ENCODE measurements at places on chromosomes 2 and 18. TPM values are rescaled to one million over a fixed set of nuclear protein-coding genes. Genes with fewer than 3 reads are reported as not detected.

FEV gene
- 0.07 TPM for total RNA-seq

ASAP2 gene
- 34.5 TPM for total RNA-seq

LRRC30 gene
- not detected for total RNA-seq

EFEMP1 gene
- 59.6 TPM for total RNA-seq

CTAGE1 gene
- total RNA-seq, result not detected

ADAM17 gene
- total RNA-seq, result 34.3 TPM

PIK3C3 gene
- 25.9 TPM for total RNA-seq

FBXO11 gene
- 39.6 TPM for total RNA-seq

AKAIN1 gene
- total RNA-seq, result not detected

SLC4A5 gene
- total RNA-seq, result 0.40 TPM

NCOA1 gene
- total RNA-seq, result 8.2 TPM

ANKRD53 gene
- not detected for total RNA-seq

GRCh38 chr18:22536558-22536957, 118.8 kb upstream of the CTAGE1 start:
- H3K27ac ChIP-seq, result no peak overlapping the region
- H3K4me1 ChIP-seq, result no peaks in the 10 kb centered on the region
- H3K27me3 ChIP-seq, result no peaks in the 10 kb centered on the region
- no peak overlapping the region for H3K4me3 ChIP-seq
- DNase-seq, result no peak
- no peaks in the 10 kb centered on the region for H3K36me3 ChIP-seq

- H3K36me3 ChIP-seq, result no peaks in the 10 kb centered on the region
- no peak overlapping the region for H3K27ac ChIP-seq
- no peaks in the 10 kb centered on the region for H3K4me1 ChIP-seq
- no peaks in the 10 kb centered on the region for H3K27me3 ChIP-seq
- no peak for DNase-seq
Observed at GRCh38 chr2:80396276-80396675, 91.7 kb upstream of the LRRTM1 start.

GRCh38 chr18:56413862-56414261, 224.5 kb downstream of the TXNL1 start:
- no peak overlapping the region for H3K4me3 ChIP-seq
- H3K4me1 ChIP-seq, result no peaks in the 10 kb centered on the region
- no peaks in the 10 kb centered on the region for H3K36me3 ChIP-seq

DNA sequence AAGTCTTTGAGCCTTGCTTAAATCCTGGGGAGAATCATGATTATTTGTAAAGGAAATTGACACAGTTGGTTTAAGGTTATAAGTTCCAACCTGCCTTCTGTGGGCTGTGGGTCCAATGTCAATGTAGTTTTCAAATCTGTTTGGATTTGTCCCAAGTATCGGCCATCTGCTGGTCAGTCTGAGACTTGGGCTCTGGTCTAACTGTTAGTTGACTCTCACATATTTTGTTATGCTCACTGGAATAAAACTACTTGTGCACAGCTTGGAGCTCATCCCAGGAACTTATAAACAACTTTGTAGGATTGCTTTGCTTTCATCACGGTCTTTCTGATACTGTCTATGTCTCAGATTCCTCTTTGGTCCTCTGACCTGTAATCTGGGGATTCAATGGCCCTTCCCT, 1026.2 kb upstream of the ZEB2 start:
- no peak overlapping the region for H3K4me3 ChIP-seq
- no peaks in the 10 kb centered on the region for H3K36me3 ChIP-seq
- H3K27me3 ChIP-seq, result no peaks in the 10 kb centered on the region
- peak; percentile 53 for DNase-seq
- peaks cover 5% of the 10 kb centered on the region for H3K4me1 ChIP-seq

GRCh38 chr18:55779691-55780585, 191.9 kb upstream of the TCF4 start:
- H3K27me3 ChIP-seq, result no peaks in the 10 kb centered on the region
- no peak for DNase-seq
- H3K4me3 ChIP-seq, result peak overlapping the region; percentile 55
- H3K4me1 ChIP-seq, result peaks cover 9% of the 10 kb centered on the region
- no peaks in the 10 kb centered on the region for H3K36me3 ChIP-seq
- H3K27ac ChIP-seq, result no peak overlapping the region

DNA sequence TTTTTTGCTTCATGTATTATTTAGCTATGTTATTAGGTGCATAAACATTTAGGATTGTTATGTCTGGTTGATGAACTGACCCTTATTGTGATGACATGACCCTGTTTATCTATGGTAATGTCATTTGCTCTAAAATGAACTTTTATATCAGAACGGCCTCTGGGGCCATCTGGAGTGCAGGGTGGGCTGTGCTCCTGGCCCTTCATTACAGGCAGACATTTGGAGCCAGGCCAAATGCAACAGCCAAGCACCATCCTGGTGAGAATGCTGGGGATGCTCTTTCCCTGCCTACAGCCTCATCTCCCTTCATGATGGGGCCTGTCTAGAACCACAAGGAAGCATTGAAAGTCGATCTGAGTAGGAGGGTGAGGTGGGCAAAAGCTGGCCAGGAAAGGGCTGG, 38.0 kb downstream of the HJURP start:
- no peak overlapping the region for H3K27ac ChIP-seq
- no peak overlapping the region for H3K4me3 ChIP-seq
- no peaks in the 10 kb centered on the region for H3K27me3 ChIP-seq
- no peak for DNase-seq
- no peaks in the 10 kb centered on the region for H3K4me1 ChIP-seq

- no peaks in the 10 kb centered on the region for H3K36me3 ChIP-seq
- H3K27me3 ChIP-seq, result no peaks in the 10 kb centered on the region
- DNase-seq, result no peak
- no peak overlapping the region for H3K27ac ChIP-seq
- H3K4me3 ChIP-seq, result no peak overlapping the region
Observed at GRCh38 chr2:98026927-98027522, 31.3 kb upstream of the TMEM131 start.

GRCh38 chr2:174554529-174555150, 43.0 kb downstream of the WIPF1 start:
- H3K36me3 ChIP-seq, result no peaks in the 10 kb centered on the region
- H3K27ac ChIP-seq, result no peak overlapping the region
- H3K4me1 ChIP-seq, result no peaks in the 10 kb centered on the region
- no peak overlapping the region for H3K4me3 ChIP-seq
- H3K27me3 ChIP-seq, result peaks cover 4% of the 10 kb centered on the region
- DNase-seq, result no peak

DNA sequence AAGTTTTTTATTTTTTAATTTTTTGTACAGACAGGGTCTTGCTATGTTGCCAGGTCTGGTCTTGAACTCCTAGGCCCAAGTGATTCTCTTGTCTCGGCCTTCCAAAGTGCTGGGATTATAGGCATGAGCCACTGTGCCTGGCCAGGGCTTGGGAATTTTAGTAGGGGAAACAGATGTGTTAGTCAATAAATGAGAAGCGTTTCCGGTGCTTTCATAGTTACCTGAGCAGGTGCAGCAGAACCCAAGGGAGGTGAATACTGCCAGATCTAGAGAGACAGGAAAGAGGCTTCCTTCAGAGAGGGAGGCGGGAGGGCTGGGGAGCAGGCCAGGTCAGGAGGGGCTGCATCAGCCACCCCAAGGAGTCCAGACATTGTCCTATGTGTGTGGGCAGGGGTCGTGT, 30.5 kb upstream of the IMPA2 start:
- no peak for DNase-seq
- no peak overlapping the region for H3K27ac ChIP-seq
- H3K27me3 ChIP-seq, result no peaks in the 10 kb centered on the region
- no peak overlapping the region for H3K4me3 ChIP-seq
- H3K4me1 ChIP-seq, result peaks cover 30% of the 10 kb centered on the region
- no peaks in the 10 kb centered on the region for H3K36me3 ChIP-seq

- no peaks in the 10 kb centered on the region for H3K4me1 ChIP-seq
- no peak overlapping the region for H3K4me3 ChIP-seq
- no peak overlapping the region for H3K27ac ChIP-seq
- no peaks in the 10 kb centered on the region for H3K36me3 ChIP-seq
- H3K27me3 ChIP-seq, result no peaks in the 10 kb centered on the region
- DNase-seq, result no peak
Observed at GRCh38 chr2:233223059-233223894, 28.2 kb upstream of the ATG16L1 start.

DNA sequence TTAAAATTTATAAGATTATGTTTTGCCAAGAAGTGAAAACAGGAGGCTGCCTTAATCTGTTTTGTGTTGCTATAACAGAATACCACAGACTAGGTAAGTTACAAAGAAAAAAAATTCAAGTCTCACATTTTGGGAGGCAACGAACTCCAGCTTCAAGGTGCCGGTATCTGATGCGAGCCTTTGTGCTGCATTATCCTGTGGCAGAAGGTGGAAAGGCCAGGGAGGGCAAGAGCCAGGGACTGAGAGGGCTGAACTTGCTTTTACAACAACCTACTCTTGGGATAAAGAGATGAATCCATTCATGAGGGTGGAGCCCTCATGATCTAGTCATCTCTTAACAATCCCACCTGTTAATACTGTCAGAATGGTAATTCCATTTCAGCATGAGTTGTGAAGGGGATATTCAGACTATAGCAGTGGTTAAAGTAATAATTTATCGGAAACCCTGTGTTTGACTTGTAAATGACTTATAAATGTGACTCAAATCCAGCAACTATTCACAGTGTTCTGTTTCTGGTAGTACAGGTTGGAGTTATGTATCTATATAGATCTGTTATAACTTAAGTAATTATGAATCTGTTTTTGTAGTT, 3.7 kb downstream of the MTX2 start:
- no peak for DNase-seq
- H3K27ac ChIP-seq, result no peak overlapping the region
- no peaks in the 10 kb centered on the region for H3K27me3 ChIP-seq
- H3K4me1 ChIP-seq, result peaks cover 6% of the 10 kb centered on the region
- H3K36me3 ChIP-seq, result no peaks in the 10 kb centered on the region
- no peak overlapping the region for H3K4me3 ChIP-seq

- no peaks in the 10 kb centered on the region for H3K4me1 ChIP-seq
- no peak overlapping the region for H3K4me3 ChIP-seq
- no peak for DNase-seq
- H3K36me3 ChIP-seq, result no peaks in the 10 kb centered on the region
Observed at GRCh38 chr2:198852248-198852647, 605.5 kb downstream of the SATB2 start.

DNA sequence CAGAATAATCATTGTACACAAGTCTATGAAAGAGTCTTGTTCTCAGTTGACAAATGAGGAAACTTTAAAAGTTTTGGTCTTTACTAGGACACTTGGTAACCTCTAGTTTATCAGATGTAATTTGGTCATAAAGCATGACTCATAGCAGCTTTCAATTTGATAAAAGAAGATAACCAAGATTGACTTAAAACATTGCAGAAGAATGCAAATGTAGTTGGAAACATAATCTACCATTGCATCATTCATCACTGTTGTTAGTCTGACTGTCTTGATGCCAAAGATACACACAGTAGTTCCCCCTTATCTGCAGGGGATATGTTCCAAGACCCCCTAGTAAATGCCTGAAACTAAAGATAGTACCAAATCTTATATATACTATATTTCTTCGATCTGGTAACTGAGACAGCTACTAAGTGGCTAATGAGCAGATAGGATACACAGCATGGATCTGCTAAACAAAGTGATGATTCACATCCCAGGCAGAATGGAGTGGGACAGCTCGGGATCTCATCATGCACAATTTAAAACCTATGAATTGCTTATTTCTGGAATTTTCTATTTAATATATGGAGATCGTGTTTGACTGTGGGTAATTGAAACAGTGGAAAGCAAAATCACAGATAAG, 131.4 kb upstream of the CCDC68 start:
- peak; percentile 8 for DNase-seq
- H3K4me1 ChIP-seq, result no peaks in the 10 kb centered on the region

DNA sequence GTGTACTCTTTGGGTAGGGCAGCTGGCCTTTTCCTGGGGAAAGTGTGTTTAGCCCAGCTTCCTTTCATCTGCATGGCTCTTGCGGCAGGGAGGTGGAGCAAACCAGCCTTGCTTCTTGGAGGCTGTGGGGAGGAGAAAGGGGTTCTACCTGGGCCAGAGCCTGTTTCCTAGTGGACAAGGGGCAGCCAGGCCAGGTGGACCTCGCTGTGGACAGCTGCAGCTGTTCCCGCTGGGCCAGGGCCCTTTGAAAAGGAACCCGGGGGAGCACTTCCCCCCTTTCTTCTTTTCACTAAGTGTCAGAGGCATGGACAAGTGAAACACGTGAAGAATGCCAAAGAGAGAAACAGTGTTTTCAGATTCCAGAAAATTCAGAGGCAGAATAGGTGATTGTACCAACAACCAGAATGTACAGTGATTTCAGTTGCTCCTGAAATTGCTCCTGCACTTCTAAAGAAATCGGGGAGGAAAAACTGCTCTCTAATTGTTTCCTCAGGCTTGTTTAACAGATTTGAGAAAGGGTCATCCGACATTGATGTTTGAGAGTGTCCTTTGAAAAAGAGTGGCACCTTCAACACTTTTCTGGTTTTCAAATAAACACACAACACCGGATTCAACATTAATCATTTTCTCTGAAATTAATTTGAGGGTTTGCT, 3.9 kb downstream of the GLI2 start:
- H3K36me3 ChIP-seq, result no peaks in the 10 kb centered on the region
- no peaks in the 10 kb centered on the region for H3K27me3 ChIP-seq
- no peak overlapping the region for H3K27ac ChIP-seq
- peak; percentile 17 for DNase-seq
- peaks cover 27% of the 10 kb centered on the region for H3K4me1 ChIP-seq

- no peaks in the 10 kb centered on the region for H3K27me3 ChIP-seq
- H3K4me3 ChIP-seq, result no peak overlapping the region
- DNase-seq, result peak; percentile 90
- peak overlapping the region; percentile 88 for H3K27ac ChIP-seq
- H3K36me3 ChIP-seq, result no peaks in the 10 kb centered on the region
Observed at GRCh38 chr2:160387558-160388262, 105.9 kb downstream of the RBMS1 start.

DNA sequence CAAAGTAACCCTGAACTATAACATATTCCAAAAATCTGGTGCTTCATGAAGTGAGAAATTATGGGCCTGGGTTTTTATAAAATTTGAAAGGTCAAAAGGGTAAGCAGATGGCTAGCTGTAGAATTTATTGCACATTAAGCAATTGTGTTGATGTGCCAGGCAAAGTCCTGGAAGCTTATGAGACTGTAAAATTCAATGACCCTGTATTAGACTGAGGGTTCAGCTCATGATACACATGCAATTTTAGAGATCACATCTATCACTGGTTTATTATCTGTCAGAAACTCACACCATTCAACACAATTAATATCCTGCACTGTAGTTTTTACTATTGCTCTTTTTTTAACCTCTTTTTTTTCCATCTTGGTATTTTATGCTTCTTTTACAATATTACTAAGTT, 1162.6 kb upstream of the SLC39A10 start:
- H3K27me3 ChIP-seq, result no peaks in the 10 kb centered on the region
- H3K4me1 ChIP-seq, result no peaks in the 10 kb centered on the region
- no peak overlapping the region for H3K27ac ChIP-seq
- no peak overlapping the region for H3K4me3 ChIP-seq

DNA sequence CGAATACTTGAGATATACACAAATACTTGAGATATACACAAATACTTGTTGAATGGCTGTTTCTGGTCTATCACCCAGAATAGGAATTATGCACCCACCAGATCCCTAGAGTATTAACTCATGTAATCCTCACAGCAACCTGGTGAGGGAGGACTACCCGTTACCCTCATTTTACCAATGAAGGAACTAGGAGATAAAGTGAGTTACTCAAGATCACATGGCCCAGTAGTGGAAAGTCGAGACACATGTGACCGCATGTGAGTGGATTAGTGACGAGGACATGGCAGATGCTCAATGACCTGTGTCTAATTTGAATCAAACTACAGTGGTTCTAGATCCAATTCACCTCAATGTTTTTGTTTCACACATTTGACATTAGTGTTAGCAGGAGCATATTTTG, 2.4 kb downstream of the MOGAT1 start:
- H3K4me1 ChIP-seq, result no peaks in the 10 kb centered on the region
- no peak overlapping the region for H3K27ac ChIP-seq
- DNase-seq, result no peak
- no peak overlapping the region for H3K4me3 ChIP-seq

GRCh38 chr18:55504808-55505207, 83.2 kb downstream of the TCF4 start:
- H3K36me3 ChIP-seq, result no peaks in the 10 kb centered on the region
- peaks cover 17% of the 10 kb centered on the region for H3K4me1 ChIP-seq
- no peak overlapping the region for H3K27ac ChIP-seq
- no peaks in the 10 kb centered on the region for H3K27me3 ChIP-seq
- peak; percentile 15 for DNase-seq

Measured in PC-3 (cell line).